NCI-H187 treated with DMSO at 0.1 percent for 48 hours (cell line): ENCODE measurements at places on chromosomes 7 and 10.

DNA sequence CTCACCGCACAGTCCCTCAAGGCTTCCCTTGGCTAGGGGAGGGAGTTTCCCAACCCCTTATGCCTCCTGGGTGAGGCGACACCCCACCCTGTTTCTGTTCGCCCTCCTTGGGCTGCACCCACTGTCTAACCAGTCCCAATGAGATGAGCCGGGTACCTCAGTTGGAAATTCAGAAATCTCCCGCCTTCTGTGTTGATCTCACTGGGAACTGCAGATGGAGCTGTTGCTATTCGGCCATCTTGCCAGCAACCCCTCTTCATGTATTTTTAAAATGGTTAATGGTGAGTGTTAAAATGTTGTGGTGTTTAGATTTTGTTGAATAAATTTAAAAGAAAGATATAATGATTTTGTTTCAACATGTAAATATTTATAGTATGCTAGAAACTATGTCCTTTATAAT lies 22.0 kb downstream of the UMAD1 start:
- DNase-seq, result no peak

DNA sequence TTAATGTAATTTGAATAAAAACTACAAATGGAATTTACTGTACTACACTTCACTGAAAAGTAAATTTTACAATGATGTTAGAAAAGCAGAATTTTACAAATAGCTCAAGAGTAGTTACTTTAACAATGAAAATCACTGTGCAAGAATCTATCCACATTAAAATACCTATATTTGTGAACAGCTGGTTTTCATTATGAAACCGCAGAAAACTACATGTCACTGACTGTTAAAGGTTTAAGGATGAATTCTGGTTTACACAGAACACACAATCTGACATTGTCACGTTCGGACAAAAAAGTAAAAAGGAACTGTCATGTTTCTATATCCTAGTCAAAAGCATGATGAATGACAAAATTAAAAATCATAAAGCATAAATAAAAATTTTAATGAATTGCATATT lies 415.3 kb upstream of the PRKCQ start:
- DNase-seq, result no peak

GRCh38 chr10:73480158-73480557 lies 15.7 kb downstream of the PPP3CB start:
- DNase-seq, result no peak

DNA sequence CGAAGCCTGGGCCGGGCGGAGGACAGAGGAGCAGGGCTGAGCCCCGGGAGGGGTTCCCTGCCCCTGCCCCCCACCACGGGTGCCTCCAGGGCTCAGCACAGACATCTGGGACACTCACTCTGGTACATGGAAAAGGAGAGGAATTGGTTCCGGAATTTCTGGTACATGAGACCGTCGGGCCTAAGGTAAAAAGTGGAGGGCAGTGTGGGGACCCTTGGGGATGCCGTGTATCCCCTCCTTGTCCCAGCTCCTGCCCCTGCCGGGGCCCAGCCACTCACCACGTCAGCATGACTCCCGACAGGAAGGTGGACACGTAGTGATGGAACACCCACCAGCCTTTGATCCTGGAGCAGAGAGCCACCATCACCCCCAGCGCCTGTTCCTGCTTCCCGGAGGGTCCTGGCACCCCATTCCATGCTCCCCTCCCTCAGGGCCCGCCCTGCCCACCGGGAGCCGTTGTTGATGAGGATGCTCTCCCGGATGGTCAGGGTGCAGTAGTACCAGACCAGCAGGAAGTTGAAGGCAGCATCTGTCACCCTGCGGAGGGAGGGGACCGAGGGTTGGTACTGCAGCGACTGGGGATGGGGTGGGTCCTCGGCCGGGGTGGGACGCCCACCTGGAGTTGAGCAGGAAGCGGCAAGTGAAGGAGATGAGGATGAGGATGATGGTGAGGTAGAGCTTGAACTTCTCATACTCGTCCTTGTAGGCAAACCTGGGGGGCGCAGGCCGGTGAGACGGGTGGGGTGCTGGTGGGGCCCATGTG lies 6.4 kb downstream of the TMEM120A start:
- no peak for DNase-seq

- DNase-seq, result no peak
Measured at GRCh38 chr10:11530806-11531205, 80.6 kb downstream of the USP6NL start.
